ENCODE measurements at places on chromosomes 1 and 21. TPM values are rescaled to one million over a fixed set of nuclear protein-coding genes. Genes with fewer than 3 reads are reported as not detected.

DNA sequence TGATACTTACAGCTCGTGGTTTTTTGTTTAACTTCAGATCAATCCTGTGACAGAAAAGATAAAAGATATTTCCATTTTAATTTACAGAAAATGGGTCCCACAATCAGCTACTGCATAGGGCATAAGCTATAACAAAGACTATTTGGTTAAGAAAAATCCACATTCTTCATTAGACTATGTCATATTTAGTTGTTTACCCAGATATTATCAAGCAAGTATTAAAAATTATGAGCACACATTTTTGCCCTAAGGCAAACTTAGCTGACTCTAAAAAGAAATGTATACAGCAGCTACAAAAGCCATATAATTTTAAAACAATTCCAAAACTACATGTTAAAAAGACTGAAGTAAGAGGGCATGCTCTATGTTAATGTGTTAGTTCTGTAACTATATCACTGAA lies 18.7 kb downstream of the MEAF6 start:
- H3K4me3 ChIP-seq, result no peak overlapping the region
- no peak overlapping the region for H3K27ac ChIP-seq
- H3K36me3 ChIP-seq, result peaks cover 54% of the 10 kb centered on the region

The ESPN gene
- 0.41 TPM for total RNA-seq

The PLEKHA6 gene
- total RNA-seq, result 28.8 TPM

GRCh38 chr1:165633614-165634013 lies 2.6 kb downstream of the MGST3 start:
- H3K36me3 ChIP-seq, result peaks cover 14% of the 10 kb centered on the region
- H3K4me3 ChIP-seq, result peak overlapping the region; percentile 82
- H3K27me3 ChIP-seq, result no peaks in the 10 kb centered on the region
- no peak for DNase-seq

DNA sequence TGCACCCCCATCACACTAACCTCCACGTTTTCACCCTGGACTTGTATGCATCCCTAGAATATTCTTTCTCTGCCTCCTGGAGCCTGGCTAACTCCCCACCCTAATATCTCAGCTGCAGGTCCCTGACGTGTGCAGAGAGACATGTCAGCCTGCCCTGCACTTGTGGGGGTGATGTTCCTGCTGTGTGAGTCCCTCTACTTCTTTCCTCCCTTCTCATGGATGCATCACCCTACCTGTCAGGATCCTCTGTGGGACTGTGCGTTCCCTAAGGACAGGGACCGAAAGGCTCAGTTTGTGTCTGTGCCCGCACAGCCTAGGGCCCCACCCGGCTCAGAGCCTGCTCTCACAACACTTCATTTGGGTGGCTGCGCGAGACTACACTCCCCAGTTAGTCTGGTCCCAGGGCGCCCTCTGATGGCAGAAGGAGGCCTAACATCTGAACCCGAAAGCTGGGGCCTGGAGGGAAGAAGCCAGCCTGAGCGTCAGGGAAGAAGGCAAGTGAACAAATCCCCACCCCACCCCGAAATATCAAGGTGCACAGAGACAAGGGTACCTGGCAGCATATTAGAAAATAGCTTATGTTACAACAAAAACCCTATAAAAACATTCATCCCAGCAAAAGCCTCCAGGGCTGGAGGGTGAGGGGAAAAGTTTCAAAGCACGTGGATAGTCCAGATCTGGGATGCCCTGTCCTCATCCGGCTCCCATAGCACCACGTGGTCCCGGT lies 3.7 kb downstream of the CD52 start:
- no peak overlapping the region for H3K27ac ChIP-seq
- peaks cover 16% of the 10 kb centered on the region for H3K4me1 ChIP-seq
- H3K36me3 ChIP-seq, result no peaks in the 10 kb centered on the region
- no peak overlapping the region for H3K4me3 ChIP-seq

The VSIG8 gene
- not detected for total RNA-seq

The FHAD1 gene
- not detected for total RNA-seq

DNA sequence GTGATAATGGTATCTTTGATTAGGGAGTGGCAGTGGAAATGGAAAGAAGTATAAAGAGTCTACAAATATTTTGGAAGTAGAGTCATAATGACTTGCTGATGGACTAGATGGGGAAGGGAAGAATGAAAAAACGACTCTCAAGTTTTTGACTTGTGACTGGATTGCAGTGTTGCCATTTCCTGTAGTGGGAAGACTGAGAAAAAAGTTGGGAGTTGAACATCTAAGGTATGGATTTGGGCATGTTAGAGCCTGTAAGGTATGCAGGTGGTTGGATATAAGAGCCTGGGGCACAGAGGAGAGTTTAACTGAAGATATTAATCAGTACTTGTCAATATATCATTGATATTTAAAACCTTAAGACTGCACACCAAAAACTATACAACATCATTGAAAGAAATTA lies 19.4 kb downstream of the DNM3 start:
- H3K36me3 ChIP-seq, result no peaks in the 10 kb centered on the region
- no peak overlapping the region for H3K4me3 ChIP-seq
- no peak for DNase-seq
- no peak overlapping the region for H3K27ac ChIP-seq
- H3K27me3 ChIP-seq, result no peaks in the 10 kb centered on the region

The SMIM1 gene
- total RNA-seq, result 13.9 TPM

- no peak overlapping the region for H3K4me3 ChIP-seq
- H3K27me3 ChIP-seq, result no peaks in the 10 kb centered on the region
- DNase-seq, result no peak
- H3K27ac ChIP-seq, result no peak overlapping the region
- peaks cover 6% of the 10 kb centered on the region for H3K4me1 ChIP-seq
- H3K36me3 ChIP-seq, result peaks cover 58% of the 10 kb centered on the region
Measured at GRCh38 chr1:26856181-26856580, 6.8 kb upstream of the SFN start.

DNA sequence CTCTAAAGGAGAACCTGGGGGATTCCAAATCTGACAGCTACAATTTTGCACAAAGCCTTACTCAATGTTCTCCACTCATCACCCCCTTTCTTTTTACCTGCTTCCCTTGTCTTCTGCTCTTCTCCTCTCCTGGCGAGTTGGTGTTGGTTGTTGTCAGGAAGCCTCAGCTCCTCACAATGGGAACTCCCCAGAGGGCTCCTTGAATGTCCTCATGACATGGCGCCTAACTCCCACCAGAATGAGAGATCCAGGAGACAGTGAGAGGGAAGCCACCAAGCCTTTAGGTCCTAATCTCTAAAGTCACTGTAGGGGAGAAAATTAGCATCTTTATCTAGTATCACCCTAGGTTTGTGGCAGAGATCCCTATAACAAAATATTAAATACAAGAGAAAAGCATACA lies 87.8 kb downstream of the SLC16A1 start:
- no peaks in the 10 kb centered on the region for H3K4me1 ChIP-seq
- no peak for DNase-seq
- no peaks in the 10 kb centered on the region for H3K27me3 ChIP-seq
- no peak overlapping the region for H3K4me3 ChIP-seq
- H3K36me3 ChIP-seq, result no peaks in the 10 kb centered on the region

- no peaks in the 10 kb centered on the region for H3K36me3 ChIP-seq
- peaks cover 68% of the 10 kb centered on the region for H3K27me3 ChIP-seq
- no peak overlapping the region for H3K27ac ChIP-seq
Measured at GRCh38 chr1:177351361-177352108, 180.8 kb downstream of the BRINP2 start.

The S100A7 gene
- total RNA-seq, result not detected

GRCh38 chr1:153345187-153346076 lies 3.2 kb downstream of the PGLYRP4 start:
- no peaks in the 10 kb centered on the region for H3K4me1 ChIP-seq
- no peak overlapping the region for H3K27ac ChIP-seq
- H3K4me3 ChIP-seq, result no peak overlapping the region
- H3K36me3 ChIP-seq, result no peaks in the 10 kb centered on the region
- DNase-seq, result no peak

The AMPD1 gene
- not detected for total RNA-seq

DNA sequence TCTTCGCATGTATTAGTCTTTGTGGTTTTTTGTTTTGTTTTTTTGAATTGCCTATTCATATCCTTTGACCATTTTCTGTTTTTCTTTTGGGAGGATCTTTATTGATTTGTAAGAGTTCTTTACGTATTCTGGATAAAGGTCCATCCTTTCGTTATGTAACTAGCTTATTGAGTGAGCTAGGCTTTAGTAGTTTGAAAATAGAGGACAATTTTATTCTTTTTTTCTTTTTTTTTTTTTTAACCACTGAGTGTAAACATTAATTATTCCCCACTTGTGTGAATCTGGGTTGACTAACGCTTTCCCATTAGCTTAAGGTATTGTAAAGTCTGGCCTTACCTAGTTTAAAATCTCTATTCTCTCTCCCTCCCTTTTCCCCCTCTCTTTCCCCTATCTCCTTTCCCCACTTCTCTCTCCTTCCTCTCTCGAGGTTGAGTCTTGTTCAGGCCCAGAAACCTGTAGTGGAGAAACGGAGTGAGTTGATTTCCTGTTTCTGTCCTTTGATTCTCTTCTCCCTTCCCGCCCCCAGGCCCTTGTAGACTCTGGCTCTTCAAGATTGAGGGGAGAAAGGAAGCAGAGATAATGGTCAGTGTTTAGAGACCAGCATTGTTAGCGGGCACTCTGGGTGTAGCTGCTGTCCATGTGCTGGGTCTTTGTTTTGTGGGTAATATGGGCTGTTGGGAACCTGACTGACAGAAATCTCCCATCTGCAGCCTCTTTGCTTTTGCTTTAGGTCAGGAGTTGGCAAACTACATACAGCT lies 1.5 kb downstream of the MORC3 start:
- peaks cover 5% of the 10 kb centered on the region for H3K36me3 ChIP-seq
- H3K4me1 ChIP-seq, result peaks cover 62% of the 10 kb centered on the region
- no peak for DNase-seq

DNA sequence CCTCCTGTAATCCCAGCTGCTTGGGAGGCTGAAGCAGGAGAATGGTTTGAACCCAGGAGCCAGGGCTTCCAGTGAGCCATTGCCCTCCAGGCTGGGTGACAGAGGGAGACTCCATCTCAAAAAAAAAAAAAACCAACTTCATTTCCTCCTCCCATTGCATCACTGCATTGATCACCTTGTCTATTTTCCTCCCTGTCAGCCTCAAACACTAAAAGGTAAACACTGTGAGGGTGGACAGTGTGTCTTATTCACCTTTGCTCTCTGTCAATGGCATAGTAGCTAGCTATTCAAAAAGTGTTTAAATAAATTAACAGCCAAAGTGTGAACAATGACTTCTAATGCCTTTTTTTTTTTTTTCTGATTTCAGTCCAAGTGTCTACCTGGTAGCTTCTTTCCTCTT lies 13.4 kb upstream of the DESI2 start:
- no peak for DNase-seq
- no peaks in the 10 kb centered on the region for H3K36me3 ChIP-seq
- no peaks in the 10 kb centered on the region for H3K4me1 ChIP-seq
- no peak overlapping the region for H3K27ac ChIP-seq

The CRP gene
- total RNA-seq, result not detected

The DNAJC6 gene
- total RNA-seq, result 4.7 TPM

The GPR52 gene
- 0.91 TPM for total RNA-seq
